Fibroblast of upper back skin (primary cell): ENCODE measurements at places on chromosomes 16 and 17.

DNA sequence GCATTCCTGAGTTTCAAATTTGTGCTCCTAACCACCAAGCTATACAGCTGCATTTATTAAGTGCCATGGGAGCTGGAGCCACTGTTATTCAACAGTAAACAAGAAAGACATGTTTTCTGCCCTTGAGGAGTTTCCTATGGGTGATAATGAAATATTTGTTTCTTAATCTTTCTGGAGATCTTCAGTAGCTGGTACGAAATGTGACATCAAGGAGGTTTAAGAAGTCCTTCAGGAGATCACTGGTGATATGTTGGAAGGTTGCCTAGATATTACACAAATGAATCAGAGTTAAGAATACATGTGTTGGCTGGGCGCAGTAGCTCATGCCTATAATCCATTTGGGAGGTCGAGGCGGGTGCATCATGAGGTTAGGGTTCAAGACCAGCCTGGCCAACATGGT, 14.9 kb downstream of the RHOT1 start:
- peak; percentile 56 for DNase-seq

DNA sequence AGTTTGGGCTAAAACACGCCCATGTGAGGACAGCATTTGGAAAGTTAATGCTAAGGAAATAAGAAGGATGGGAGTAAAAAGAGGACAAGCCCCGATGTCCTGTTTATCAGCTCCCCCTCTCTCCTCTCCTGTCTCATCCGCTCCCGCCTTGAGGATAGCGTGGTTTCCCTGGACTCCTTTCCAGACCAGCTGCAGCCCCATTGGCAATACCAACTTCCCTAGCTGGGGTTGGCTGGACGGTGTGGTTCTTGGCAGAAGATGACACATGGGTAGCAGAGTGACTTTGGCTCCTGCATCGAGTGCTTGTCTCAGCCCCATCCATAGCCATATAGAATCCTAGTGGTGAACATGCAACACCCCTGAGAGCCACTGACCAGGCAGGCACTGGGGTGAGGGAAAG, 185.9 kb downstream of the CCDC182 start:
- no peak for DNase-seq

DNA sequence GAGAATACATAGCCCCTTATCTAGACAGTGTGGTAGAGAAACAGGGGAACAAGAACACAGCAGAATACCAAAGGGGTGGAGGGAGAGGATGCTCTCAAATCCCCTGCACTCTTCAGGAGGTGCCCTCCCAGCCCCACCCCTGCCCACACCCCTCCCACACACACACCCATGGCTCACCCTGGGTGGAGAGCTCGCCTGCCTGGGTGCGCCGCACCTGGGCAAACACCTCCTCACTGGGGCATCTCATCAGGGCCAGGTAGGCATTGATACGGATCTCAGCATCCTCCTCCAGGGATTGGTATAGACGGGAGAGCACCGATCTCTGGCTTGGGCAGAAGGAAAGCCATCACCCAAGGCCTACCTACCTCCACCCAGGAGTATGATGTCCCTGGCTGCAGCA, 95.2 kb downstream of the LITAF start:
- DNase-seq = no peak

GRCh38 chr16:79069633-79070032, 530.9 kb downstream of the MAF start:
- no peak for DNase-seq

DNA sequence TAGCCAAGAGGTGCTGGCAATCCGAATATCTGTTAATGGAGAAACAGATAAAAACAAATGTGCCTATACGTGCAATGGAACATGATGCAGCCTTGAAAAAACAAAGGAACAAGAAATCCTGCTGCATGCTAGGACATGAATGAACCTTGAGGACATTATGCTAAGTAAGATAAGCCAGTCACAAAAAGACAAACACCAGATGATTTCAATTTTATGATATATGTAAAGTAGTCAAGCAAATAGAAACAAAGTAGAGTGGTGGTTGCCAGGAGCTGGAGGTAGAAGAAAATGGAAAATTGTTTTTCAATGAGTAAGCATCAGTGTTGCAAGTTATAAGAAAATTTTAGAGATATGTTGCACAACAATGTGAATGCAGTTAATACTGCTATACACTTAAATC, 409.7 kb upstream of the CDH8 start:
- no peak for DNase-seq

DNA sequence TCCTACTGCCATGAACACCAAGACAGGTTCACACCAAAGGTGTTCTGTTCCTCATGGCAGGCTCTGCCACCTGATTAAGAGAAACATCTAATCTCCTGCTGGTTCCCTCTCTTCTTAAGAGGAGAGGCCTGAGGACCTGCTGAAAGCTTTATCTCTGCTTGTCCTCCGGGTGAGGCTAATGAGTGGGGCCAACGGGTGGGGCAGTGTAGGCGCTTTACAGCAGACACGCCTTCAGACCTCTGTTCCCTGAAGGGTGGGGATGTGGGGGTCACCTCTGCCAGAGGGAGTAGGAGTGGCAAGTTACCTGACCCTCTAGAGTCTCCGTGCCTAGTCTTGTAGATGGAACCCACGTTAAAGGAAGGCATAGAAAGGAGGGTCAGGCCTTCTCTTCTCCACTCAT, 4.2 kb upstream of the MRM1 start:
- DNase-seq = no peak

- DNase-seq = peak; percentile 47
Measured at GRCh38 chr16:65271996-65272395, 150.1 kb upstream of the CDH11 start.

DNA sequence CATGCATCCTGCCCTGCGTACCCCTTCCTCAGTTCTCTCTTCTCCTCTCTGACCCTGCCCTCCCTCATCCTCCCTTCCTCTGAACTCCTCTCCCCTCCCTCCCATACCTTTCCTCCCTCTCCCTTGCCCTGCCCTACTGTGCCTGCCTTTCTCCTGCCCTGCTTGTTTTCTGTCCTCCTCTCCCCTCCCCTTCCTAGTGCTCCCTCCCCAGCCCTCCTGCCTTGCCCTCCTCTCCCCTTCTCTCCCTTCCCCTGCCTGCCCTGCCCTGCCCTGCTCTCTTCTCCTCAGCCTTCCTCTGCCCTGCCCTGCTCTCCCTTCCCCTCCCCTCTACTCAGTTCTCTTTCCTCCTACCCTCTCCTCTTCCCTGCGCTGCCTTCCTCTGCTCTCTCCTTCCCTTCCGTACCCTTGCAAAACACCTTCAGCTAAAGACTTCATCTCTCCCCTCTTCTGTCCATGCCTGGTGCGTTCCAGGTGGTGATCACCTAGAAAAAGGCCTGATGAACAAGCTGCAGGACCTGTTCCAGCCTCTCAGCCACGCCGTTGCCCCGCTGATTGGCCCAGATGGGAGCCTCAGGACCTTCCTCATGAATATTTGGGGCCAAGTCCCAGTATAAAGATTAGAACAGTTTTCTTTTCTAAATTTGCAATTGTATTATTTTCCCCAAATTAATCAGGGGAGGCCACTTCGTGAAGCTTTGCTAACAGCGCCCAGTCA, 290.5 kb downstream of the CPPED1 start:
- no peak for DNase-seq

DNA sequence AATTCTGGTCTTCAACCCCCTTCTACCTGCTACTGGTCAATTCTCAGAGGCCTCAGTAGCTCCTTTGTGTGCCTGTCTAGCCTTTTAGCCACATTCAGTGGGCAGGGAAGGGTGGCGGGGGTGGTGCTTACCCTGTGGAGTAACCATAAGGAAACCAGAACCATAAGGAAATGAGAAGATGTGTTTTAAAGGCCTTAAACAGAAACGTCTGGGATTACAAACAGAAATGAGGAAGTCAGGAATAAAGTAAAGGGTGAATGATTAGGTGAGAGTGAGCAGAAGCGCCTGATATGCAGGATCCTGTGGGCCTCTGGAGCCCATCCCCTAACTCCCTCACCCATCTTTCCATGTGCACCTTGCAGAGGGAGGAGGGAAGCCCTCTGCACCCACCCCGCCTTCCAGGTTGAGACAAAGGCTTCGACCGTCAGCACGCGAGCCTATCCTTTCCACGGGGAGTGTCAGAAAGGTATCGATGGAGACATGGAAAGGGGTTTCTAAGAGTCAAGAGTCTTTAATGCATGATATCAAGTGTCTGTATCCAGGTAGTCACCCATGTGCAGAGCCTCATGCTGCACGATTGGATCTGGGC, 20.4 kb downstream of the KIAA0513 start:
- no peak for DNase-seq

- no peak for DNase-seq
Measured at GRCh38 chr17:321386-321941, 31.1 kb downstream of the RPH3AL start.

DNA sequence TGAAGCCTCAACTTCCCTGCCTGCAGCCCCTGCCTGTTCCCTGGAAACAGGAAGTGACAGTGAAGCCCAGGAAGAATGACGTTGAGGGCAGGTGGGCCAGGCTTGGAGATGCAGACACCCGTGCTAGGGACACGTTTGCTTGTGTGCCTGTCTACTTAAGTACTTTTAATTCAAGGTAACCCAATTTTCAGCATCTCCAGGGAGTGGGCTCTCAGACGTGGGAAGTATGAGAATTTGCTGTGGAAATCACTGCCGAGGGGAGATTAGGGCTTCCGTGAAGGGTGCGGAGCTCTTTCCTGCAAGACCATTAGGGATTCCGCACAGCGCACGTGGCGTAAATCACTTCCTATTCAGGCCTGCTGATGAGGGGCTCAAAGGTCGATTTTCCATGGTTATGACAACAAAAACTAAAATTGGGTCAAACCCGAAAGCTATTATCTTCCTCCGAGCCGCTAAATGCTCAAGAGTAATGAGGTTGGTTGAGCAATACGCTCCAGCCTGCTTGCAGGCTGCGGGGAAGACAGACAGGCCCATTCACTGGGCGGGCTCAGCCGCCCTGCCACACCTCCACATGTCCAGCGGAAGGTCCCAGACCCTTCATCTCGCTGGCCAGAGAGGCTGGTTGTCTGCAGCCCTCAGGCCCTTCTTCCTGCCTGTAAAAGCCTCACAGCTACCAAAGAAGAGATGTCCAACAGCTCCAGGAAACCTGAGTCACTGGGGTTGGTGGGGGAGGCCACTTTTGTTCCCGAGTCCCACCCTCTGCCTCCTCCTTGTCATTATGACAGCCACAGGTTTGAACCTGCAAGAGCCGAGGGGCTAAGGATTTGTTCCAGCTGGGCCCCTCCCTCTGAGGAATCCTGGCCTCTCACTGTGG, 109.9 kb downstream of the RBFOX3 start:
- DNase-seq = no peak
